ENCODE measurements at places on chromosomes 11 and 22.

- DNase-seq = peak; percentile 91
Measured at GRCh38 chr11:130069659-130070108, at the start of gene APLP2. Gene APLP2, plus strand, starts transcription at chr11:130069894. Its CDS starts 84 bp downstream, at chr11:130069978.

GRCh38 chr22:45575607-45576272 lies 73.1 kb downstream of the FBLN1 start:
- DNase-seq = no peak

DNA sequence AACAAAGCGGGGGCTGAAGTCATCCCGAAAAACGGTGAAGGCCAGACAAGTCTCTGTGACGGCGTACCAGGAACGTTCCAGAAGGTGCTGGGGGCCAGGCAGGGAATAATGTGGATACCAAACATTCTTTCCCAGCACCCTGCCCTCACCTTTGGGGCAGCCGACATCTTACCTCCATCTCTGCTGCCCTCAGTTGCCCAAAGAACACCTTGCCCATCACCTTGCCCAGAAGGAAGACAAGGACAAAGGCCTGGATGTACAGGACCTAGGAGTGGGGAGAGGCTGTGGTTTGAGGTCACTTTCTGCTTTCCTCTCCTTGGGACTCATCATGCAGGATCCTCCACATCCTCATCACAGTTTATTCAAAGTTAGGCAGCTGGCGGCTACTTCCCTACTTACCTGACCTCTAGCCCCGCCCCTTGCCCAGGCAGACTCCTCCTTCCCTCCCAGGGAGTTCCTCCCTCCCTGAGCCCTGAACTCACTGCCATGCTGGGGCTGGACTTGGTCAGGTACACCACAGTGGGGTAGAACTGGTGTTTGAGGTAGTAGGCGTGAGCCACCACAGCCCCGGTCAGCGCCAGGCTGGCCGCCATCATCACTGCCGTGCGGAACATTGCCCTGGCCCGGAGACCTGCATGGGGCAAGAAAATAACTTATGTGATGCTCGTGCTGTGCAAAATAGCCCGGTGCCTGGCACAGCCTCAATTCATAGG lies 1.2 kb downstream of the SYVN1 start:
- no peak for DNase-seq

DNA sequence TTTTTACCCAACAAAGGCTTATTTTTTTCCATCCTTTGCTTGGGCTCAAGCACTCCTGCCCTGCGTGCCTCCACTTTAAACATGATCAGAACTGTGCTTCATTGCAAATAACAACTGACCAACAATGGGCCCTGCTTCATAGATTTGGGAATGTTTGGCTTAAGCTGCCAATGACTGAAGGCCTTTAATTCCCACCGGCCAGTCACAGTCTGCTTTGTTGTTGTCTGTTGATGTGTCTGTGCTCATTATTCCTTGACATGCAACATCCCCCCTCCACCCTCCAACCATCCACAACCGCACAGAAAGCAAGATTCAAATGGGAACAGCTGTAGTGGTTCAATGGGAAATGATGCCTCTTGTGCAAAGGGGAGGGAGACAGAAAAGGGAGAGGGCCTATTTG lies 23.0 kb downstream of the PAX6 start:
- no peak for DNase-seq

DNA sequence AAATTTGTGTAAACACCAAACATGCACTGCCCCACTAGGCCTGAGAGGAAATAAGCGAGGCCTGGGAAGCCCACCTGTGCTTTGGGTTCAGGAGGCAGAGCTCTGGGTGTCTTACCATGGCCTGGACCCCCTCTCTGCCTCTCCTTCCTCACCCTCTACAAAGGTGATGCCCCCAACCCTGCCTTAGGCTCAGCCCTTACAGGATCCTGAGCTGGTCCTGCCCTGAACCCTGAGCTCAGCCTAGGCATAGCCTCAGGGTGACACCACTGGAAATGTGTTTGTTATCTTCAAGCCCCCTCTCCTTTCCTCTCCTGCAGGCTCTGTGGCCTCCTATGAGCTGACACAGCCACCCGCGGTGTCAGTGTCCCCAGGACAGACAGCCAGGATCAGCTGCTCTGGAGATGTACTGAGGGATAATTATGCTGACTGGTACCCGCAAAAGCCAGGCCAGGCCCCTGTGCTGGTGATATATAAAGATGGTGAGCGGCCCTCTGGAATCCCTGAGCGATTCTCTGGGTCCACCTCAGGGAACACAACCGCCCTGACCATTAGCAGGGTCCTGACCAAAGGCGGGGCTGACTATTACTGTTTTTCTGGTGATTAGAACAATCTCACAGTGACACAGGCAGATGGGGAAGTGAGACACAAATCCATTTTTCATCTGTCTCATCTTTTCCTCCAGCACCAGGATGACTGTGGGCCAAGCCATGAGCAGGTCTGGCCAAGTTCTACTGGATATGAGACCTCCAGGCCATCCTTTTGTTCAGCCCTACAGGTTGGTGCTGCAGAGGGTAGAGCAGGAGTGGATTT lies 117.8 kb downstream of the GGTLC2 start:
- DNase-seq = no peak

GRCh38 chr11:65586676-65587075 lies 8.9 kb downstream of the KCNK7 start:
- DNase-seq = no peak

- no peak for DNase-seq
Measured at GRCh38 chr11:69125861-69126260, 29.9 kb upstream of the SMIM38 start.

DNA sequence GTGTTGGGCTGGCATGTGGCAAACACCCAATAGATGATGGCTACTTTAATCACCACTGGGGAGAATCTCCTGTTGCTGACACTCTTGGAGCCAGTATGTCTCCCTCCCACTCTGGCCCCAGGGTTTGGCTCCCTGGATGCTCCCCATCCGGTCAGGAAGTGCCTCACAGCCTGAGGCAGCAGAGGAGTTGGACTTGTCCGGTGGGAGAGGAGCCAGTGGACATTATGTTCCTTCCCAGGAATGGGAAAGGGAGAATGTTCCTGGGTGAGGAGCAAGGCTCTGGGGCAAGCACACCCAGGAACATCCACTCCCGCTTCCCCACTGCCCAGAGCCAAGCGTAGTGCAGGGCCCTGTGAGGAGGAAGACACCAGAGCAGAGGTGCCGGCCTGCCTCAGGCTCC lies 84.6 kb upstream of the NAV2 start:
- no peak for DNase-seq

DNA sequence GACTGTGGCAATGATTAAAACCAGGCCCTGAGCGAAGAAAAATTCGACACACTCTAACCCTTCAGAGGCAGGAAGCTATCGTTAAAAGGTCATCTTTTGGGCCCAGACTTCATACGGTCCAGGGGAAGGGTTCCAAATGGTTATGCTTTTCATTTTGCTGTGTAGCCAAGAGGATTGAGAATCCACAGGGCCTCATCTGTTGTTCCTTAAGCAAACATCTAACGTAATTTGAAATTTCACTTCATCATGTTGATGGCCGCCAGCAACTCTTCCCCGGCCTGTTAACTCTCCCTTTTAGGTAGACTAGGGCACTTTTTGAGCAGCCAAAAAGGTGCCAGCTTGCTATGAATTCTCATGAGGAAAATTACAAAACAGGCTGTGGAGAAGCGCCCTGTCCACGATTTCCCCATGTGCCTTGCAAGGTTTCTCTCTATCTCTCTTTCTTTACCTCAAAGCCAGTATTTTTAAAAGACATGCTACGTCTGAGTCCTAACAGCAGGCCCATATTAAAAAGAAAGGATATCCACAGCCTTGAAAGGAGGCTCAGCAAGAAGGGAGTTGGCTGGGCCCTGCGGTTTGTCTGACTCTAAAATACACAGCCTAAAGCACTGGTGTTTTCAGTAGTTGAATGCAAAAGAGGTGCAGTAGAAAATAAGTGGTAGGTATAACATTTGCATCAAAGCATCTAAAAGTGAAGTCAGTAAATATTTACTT lies 356.3 kb upstream of the NARS2 start:
- no peak for DNase-seq

GRCh38 chr11:60375316-60375715 lies 3.0 kb upstream of the MS4A7 start:
- no peak for DNase-seq

DNA sequence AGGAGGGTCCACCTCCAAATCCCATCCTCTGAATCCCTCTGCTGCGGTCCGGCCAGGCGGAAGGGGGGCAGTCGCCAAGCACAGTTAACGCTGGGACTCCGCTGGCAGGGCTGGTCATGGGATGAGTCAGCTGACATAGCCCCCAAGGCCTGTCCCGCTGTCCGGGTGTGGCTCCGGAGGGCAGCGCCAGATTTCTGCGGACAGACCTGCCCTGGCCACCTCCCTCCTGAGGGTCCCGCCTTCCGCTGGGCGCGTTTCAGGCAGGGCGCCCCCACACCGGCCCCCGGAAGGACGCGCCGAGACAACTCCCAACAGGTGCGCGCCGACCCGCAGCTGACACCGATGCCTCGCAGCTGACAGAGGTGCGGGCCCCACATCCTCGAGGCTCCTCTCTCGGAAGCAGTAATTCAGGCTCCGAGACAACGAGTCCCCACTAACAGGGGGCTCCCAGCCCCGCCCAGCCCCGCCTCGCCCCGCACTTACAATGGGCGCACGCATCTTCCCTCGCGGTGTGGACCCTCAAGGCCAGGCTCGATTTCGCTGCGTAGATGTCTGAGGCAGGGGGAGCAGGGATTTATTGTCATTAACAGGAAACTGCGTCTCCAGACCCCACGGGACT lies 607 bp downstream of the PLAAT3 start:
- no peak for DNase-seq

All from retinal pigment epithelial cell (primary cell).